ENCODE measurements at places on chromosomes 3 and 15. TPM values are rescaled to one million over a fixed set of nuclear protein-coding genes. Genes with fewer than 3 reads are reported as not detected.
A peak's percentile ranks its signal among the peaks of the same experiment; 100 is the strongest.

GRCh38 chr3:124364317-124365020 lies 365.8 kb upstream of the UMPS start:
- H3K27me3 ChIP-seq = no peaks in the 10 kb centered on the region
- no peaks in the 10 kb centered on the region for H3K4me1 ChIP-seq
- H3K27ac ChIP-seq = no peak overlapping the region
- H3K36me3 ChIP-seq = no peaks in the 10 kb centered on the region
- H3K4me3 ChIP-seq = no peak overlapping the region

DNA sequence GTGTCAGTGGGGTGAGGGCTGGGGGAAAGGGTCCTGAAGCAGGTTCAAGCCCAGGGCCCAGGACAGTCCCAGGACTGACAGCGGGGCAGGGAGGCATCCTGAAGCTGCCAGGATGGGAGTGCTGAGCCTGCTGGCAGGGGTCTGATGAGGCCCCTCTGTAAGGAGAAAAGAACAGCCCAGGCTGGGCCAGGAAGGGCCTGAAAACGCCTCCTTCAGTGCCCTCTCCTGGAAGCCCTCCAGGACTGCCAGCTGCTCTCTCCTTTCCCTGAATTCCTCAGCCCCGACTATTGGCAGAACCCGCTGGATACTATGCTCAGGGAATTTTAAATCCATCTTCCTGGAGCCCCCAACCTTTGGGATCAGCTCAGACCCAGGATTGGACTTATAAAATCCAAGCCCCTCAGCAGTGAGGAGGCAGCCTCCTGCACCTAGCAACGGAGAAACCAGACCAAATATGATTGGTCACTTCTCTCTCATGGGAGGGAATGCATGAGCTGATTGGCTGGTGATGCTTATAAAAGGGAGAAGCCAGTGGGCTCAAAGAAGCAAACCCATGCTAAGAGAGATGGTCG lies 203.5 kb upstream of the LINGO1 start:
- H3K27me3 ChIP-seq = no peaks in the 10 kb centered on the region
- no peak for DNase-seq
- H3K27ac ChIP-seq = no peak overlapping the region
- H3K4me1 ChIP-seq = no peaks in the 10 kb centered on the region
- no peaks in the 10 kb centered on the region for H3K36me3 ChIP-seq

DNA sequence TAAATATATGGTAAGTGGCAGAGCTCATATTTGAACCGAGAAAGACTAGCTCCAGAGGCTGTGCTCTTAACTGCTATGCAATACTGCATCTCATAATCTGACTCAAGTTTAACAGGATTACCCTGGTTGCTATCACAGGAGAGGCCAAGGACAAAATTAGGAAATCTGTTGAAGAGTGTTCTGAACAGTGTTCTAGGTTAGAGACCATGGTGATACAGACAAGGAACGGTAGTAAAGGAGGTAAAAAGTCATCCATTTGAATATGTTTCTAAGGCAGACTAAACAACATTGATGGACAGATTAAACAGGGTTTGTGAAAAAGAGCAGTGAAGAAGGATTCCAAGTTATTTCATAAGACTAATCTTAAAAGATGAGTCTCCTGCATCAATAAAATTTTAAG lies 22.1 kb downstream of the PLOD2 start:
- peaks cover 41% of the 10 kb centered on the region for H3K4me1 ChIP-seq
- no peak overlapping the region for H3K4me3 ChIP-seq
- H3K36me3 ChIP-seq = peaks cover 2% of the 10 kb centered on the region
- no peak for DNase-seq

GRCh38 chr3:173938616-173939015 lies 541.1 kb downstream of the NLGN1 start:
- no peak overlapping the region for H3K4me3 ChIP-seq
- DNase-seq = no peak
- H3K27me3 ChIP-seq = no peaks in the 10 kb centered on the region
- H3K36me3 ChIP-seq = no peaks in the 10 kb centered on the region
- no peak overlapping the region for H3K27ac ChIP-seq

DNA sequence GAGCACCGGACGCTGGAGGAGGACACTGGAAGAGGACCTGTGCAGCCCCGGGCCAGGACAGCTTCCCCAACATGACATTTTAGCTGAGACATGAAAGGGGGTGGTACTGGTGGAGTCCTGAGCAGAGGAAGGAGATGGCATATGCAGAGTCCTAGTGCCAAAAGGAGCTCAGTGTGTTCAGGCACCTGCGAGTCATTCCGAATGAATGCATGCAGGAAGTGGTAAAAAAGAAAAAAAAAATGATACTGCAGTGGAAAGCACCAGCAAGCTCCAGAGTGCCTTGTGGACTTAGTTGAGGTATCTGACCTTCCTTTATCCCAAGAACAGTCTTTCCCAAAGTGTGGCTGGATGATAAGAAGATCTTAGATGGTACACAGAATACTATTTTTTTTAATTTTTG lies 6.6 kb upstream of the ZNF148 start:
- peaks cover 76% of the 10 kb centered on the region for H3K4me1 ChIP-seq
- no peaks in the 10 kb centered on the region for H3K27me3 ChIP-seq
- peak overlapping the region; percentile 30 for H3K4me3 ChIP-seq
- H3K36me3 ChIP-seq = no peaks in the 10 kb centered on the region
- no peak overlapping the region for H3K27ac ChIP-seq

DNA sequence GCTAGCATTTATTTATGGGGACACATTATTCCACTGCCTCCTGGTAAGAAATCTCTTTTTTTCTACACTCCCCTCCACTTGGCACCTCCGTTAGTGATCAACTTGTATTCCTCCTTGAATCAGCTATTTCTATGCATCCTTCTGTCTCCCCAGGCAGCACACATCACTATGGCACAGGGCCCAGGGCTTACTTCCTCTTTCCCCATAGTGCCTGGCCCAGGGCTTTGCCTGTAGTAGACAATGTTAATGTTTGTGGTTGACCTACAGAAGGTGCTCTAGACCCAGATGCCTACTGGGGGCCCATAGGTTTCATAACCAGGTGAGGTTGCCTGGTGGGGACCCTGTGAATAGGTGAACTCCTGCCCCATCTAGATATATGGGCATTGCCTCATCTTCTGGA lies 44.9 kb downstream of the EPHB1 start:
- no peak overlapping the region for H3K4me3 ChIP-seq
- H3K27me3 ChIP-seq = no peaks in the 10 kb centered on the region
- H3K4me1 ChIP-seq = no peaks in the 10 kb centered on the region
- H3K27ac ChIP-seq = no peak overlapping the region
- no peaks in the 10 kb centered on the region for H3K36me3 ChIP-seq

DNA sequence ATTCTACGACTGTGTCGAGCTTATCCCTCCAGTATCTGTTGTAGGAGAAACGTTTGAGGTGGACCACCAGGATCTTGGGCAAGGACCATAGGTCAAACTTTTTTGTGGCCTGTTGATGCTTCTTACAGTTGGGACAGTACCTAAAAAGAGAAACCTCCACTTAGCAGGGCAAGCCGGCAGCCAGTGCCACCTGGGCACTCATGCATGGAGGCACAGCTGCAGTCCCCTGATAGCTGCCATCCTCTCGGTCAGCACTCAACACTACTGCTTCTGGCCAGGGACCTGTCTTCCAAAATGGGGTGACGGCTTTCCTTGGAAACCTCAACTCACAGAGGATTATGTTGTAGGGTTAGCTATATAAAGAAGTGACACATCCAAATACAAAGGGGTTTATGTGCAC lies 7.0 kb upstream of the C3orf62 start:
- DNase-seq = no peak
- no peak overlapping the region for H3K27ac ChIP-seq
- peaks cover 57% of the 10 kb centered on the region for H3K36me3 ChIP-seq
- no peaks in the 10 kb centered on the region for H3K27me3 ChIP-seq
- H3K4me3 ChIP-seq = no peak overlapping the region

DNA sequence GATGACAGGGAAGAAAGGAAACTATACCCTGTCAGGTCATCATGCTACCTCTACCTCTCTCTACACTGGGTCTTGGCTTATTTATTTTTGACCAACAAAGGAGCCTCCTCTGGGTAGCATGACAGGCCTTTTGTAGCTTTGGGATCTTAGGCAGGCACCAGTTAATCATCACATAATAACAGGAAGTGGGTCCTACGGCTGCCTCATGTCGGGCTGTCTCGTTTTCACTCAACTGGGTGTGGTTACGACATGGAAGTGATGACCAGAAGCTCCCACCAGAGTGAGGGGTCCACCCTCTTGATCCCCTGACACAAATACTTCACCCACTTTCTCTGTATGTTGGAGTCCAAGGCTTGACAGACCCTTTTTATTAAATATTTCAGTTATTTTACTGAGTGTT lies 105.3 kb downstream of the CD47 start:
- no peak overlapping the region for H3K4me3 ChIP-seq
- H3K27me3 ChIP-seq = no peaks in the 10 kb centered on the region
- no peak overlapping the region for H3K27ac ChIP-seq

- DNase-seq = no peak
- no peaks in the 10 kb centered on the region for H3K27me3 ChIP-seq
- H3K36me3 ChIP-seq = no peaks in the 10 kb centered on the region
- H3K4me3 ChIP-seq = no peak overlapping the region
- H3K27ac ChIP-seq = no peak overlapping the region
These were observed 14.1 kb downstream of the OTOL1 start for GRCh38 chr3:161510510-161511260.

DNA sequence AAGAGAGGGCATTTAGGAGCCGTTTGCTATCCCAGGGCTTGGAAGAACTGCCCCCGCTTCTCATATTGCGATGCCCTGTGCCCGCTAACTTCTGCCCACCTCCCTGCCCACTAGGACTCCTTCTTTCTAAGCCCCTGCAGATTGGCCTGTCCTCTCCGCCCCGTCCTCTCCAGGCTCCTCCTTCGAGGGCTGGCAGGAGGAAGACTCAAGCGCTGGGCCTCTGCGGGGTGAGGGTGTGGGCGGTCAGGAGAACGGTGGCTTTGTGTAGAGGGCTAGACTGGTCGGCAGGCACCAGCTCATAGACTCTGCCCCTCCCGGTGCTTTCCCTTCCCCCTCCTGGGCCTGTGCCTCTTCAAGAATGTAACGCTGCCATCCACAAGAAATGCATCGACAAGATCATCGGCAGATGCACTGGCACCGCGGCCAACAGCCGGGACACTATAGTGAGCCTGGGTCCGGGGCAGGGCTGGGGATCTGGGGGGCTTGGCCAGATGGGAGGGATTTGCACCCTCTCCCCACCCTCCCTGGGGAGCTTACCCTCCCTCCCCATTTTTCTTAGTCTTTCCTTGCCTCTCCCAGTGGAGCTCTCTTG lies 21.9 kb downstream of the PRKCD start:
- H3K27me3 ChIP-seq = no peaks in the 10 kb centered on the region
- no peak overlapping the region for H3K4me3 ChIP-seq
- no peak overlapping the region for H3K27ac ChIP-seq

- peaks cover 45% of the 10 kb centered on the region for H3K4me1 ChIP-seq
- H3K36me3 ChIP-seq = no peaks in the 10 kb centered on the region
- H3K27me3 ChIP-seq = no peaks in the 10 kb centered on the region
- peak; percentile 6 for DNase-seq
These were observed 4.3 kb downstream of the LRRFIP2 start for GRCh38 chr3:37170060-37170459.

DNA sequence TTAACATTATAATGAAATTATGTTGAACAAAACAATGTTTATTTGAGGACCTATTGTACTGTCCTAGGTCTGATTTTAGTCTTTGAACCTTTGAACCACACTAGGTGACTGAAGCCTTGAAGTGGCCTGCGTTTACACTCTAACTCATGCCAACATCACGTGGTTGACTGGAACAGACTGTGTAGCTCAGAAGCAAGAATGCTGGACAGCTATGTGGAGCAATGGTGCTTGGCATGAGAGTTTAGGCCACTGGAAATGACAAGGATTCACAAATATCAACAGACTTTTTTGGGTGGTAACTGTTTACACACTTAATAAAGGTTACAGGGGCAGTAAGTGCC lies 391.5 kb downstream of the RAP2B start:
- DNase-seq = peak; percentile 2
- no peaks in the 10 kb centered on the region for H3K4me1 ChIP-seq
- H3K27ac ChIP-seq = no peak overlapping the region
- H3K27me3 ChIP-seq = no peaks in the 10 kb centered on the region
- H3K4me3 ChIP-seq = no peak overlapping the region
- H3K36me3 ChIP-seq = no peaks in the 10 kb centered on the region

- no peaks in the 10 kb centered on the region for H3K27me3 ChIP-seq
- no peak overlapping the region for H3K27ac ChIP-seq
- H3K36me3 ChIP-seq = no peaks in the 10 kb centered on the region
These were observed 27.7 kb downstream of the GRM2 start for GRCh38 chr3:51734572-51734907.

- H3K4me1 ChIP-seq = no peaks in the 10 kb centered on the region
- H3K27ac ChIP-seq = no peak overlapping the region
- H3K4me3 ChIP-seq = no peak overlapping the region
- no peak for DNase-seq
- no peaks in the 10 kb centered on the region for H3K27me3 ChIP-seq
- H3K36me3 ChIP-seq = no peaks in the 10 kb centered on the region
These were observed 190.7 kb downstream of the TNIK start for GRCh38 chr3:171269542-171269941.

GRCh38 chr3:129021140-129021551 lies 20.0 kb downstream of the EFCC1 start:
- H3K4me3 ChIP-seq = no peak overlapping the region
- peak; percentile 24 for DNase-seq
- H3K36me3 ChIP-seq = no peaks in the 10 kb centered on the region
- peaks cover 2% of the 10 kb centered on the region for H3K27me3 ChIP-seq
- H3K27ac ChIP-seq = no peak overlapping the region
- peaks cover 22% of the 10 kb centered on the region for H3K4me1 ChIP-seq

DNA sequence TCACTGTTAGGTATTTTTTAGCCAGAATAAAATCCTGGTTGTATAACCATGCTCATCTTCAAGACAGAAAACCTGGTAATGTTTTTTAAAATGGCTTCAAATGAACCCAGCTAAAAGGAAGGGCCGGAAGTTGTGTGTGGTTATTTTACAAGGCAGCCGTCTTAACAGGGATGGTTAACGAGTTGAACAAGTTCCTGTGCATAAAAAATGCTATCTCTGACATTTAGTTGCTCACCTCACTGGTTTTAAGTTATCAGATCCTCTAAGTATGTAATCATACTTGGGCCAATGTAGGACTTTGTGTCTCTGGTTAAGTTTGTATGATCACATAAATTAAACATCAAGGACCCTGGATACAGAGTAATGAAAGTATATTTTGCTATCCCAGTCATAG lies 2.1 kb downstream of the ATP11B start:
- H3K4me3 ChIP-seq = no peak overlapping the region
- no peak for DNase-seq
- no peak overlapping the region for H3K27ac ChIP-seq
- H3K4me1 ChIP-seq = peaks cover 19% of the 10 kb centered on the region
- H3K36me3 ChIP-seq = no peaks in the 10 kb centered on the region
- H3K27me3 ChIP-seq = peaks cover 15% of the 10 kb centered on the region

- no peak overlapping the region for H3K4me3 ChIP-seq
- no peaks in the 10 kb centered on the region for H3K27me3 ChIP-seq
These were observed 13.3 kb upstream of the MINAR1 start for GRCh38 chr15:79418693-79419279.

DNA sequence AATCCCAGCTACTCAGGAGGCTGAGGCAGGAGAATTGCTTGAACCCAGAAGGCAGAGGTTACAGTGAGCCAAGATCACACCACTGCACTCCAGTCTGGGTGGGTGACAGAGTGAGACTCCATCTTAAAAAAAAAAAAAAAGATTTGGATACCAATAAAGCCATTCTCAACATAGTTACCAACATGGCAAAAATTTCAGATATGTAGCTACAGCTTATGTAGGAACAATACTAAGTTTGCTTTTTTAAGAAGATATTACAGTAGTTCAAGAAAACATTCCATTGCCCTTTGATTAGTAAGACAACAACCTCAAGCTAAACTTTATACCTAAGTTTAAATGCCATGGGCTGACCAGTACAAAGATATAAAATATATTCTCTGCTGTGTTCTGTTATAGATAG lies 34.4 kb downstream of the ZNF106 start:
- H3K4me3 ChIP-seq = no peak overlapping the region
- no peak overlapping the region for H3K27ac ChIP-seq
- peaks cover 7% of the 10 kb centered on the region for H3K36me3 ChIP-seq
- DNase-seq = no peak

Gene AGBL1
- total RNA-seq = not detected

Gene C3orf20
- total RNA-seq = 0.04 TPM

Gene CFAP92
- total RNA-seq = 0.45 TPM

Gene FGD5
- total RNA-seq = not detected

Gene LDHAL6B
- total RNA-seq = not detected

Gene SLC6A1
- not detected for total RNA-seq
